ENCODE measurements at places on chromosomes 5 and 9.

DNA sequence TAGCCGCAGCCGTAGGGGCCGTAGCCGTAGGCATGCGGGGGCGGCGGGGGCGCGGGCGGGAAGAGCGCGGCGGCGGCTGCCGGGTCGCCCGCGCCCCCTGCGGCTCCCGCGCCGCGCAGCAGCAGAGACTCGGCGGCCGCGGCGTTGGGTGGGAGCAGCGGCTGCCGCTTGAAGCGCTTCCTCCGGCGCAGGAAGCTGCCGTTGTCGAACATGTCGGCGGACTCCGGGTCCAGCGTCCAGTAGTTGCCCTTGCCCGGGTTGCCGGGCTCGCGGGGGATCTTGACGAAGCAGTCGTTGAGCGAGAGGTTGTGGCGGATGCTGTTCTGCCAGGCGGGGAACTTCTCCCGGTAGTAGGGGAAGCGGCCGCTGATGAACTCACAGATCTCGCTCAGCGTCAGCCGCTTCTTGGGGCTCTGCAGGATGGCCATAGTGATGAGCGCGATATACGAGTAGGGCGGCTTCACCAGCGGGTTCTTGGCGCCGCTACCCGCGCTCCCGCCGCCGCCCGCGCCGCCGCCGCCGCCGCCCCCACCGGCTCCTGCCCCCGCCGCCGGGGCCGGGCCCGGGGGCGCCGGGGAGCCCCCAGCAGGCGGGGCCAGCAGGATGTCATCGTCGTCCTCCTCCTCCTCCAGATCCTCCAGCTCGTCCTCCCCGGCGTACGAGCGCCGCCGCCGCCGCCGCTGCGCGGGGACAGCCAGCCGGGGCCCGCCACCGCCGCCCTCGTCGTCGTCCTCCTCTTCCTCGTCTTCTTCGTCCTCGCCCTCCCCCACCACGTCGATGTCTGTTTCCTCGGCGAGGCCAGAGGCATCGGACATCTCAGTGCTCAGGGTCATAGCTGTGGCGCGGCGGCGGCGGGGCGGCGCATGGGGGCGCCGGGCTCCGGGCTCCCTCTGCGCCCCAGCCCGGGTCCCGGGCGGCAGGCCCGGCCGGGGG, 781 bp downstream of the FOXD1 start:
- DNase-seq: no peak

GRCh38 chr9:72839085-72839484, 113.8 kb downstream of the ALDH1A1 start:
- DNase-seq: no peak

GRCh38 chr9:123505496-123505895, 149.5 kb downstream of the CRB2 start:
- DNase-seq: no peak

DNA sequence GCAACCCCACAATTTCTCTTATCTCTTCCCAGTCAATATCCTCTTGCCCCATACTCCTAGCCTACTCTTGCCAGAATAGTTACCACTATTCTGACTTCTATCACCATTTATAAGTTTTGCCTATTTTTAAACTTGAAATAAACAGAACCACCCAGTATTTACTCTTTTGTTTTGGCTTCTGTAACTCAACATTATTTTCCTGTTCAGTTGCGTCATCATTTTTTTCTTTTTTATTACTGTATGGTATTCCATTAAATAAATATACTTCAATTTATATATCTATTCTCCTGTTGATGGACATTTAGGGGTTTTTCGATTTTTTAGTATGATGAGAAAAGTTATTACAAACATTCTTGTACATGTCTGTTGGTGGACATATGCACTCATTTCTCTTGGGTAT, 62.6 kb upstream of the ERBIN start:
- DNase-seq: no peak

All from dorsolateral prefrontal cortex (tissue), 122 donors.